Activated T-helper 1 cell treated with anti-CD3 and anti-CD28 coated beads, Interleukin-12 subunit alpha, Interleukin-12 subunit beta, Interleukin-2, Interleukin-4 antibody, amounts not matched to agents 30 ng/mL and 10 ng/mL and 1 ng/mL, durations not matched to agents 14 hours and 24 hours and 36 hours (primary cell): ENCODE measurements at places on chromosomes 1 and 21.

DNA sequence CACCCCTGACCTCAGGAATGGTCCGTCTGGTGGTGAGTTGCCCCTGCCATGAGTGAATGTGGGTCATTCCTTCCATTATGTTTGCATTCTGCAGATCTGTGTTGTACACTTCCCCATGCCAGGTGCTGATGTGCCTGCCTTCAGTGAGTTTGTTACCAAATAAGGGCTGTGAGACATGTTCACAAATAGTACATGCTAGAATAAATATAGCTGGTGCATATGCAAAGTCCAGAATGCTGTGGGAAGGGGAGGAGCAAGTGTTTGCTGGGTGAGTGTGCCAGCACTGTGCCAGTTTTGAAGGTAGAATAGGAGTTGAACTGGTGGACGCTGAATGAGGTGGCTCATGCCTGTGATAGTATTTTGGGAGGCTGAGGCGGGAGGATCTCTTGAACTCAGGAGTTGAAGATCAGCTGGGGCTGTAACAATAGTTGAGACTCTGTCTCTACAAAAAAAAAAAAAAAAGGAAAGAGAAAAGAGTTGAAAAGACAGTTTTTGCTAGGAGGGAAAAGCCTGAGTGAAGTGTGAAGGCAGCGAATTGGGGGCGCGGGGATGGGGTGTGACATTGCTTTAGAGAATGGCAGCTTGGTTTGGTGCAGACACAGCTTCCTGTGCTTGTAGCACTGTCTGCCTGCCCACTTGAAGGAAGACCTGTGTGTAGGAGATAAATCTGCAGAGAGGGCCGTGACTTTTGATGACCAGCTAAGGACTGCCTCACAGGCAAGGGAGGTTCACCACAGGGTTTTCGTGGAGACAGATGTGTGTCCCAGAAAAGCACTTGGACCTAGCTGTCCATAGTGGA lies 61.1 kb downstream of the LGR6 start:
- DNase-seq: no peak

DNA sequence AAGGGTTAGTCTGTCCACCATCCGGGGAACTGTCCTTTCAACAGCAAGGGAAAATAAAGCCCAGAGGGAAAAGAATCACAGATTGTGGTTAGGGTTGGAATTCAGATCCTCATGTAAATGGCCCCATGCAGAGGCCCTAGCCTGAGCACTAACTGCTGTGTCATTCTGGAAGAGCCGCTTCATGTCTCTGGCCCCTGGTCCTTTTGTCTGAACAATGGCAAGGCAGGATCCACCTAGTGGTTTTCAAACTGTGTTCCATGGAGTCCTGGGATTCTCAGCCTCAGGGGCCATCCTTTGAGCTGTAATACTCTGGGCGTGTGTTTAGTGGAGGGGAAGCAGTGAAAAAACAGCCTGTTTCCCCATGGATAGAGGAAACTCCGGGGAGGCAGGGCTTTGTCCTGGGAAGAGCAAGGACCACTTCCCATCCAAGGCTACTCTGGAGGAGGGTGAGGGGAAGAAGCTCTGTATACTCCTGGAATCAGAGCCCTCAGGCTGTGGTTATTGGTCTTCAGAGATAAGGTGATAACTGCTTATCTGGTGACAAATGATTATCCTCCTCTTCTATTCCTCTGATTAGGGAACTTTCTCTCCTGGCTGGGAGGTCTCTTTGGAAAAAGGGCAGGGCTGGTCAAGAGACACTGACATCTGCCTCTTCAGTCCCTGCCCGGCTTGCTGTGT lies 19.2 kb downstream of the PAX7 start:
- no peak for DNase-seq

DNA sequence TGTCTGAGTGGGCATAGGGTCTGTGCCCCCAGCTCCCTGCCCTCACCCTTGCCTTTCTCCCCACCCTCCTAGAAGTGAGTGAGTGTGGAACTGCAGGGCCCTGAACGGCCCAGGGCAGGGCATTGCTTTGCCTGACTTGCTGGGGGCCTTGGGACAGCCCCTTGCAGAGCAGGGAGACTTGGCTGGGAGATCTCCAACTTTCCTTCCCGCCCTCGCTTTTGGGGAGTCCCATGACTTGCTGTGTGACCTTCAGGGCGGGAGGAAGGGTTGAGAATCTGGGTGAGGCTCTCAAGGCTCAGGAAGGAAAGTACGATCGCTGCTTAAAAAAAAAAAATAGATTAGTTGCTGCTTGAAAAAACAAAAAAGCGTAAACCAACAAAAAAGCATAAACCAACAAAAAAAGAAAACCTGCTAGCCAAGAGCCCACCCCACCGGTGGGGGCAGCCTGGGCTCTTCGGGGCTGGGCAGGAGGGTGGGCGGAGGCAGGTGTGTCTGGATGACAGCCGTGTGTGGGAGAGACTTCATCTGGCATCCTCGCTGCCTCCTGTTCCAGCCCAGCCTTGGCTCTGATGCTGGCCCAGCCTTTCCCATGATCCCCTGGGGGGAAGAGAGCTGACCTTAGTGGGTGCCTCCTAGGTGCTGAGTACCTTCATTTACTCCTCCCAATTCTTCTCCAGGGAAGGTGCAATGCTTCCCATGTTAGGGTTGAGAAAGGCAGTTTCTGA lies 6.5 kb downstream of the NBL1 start:
- no peak for DNase-seq

DNA sequence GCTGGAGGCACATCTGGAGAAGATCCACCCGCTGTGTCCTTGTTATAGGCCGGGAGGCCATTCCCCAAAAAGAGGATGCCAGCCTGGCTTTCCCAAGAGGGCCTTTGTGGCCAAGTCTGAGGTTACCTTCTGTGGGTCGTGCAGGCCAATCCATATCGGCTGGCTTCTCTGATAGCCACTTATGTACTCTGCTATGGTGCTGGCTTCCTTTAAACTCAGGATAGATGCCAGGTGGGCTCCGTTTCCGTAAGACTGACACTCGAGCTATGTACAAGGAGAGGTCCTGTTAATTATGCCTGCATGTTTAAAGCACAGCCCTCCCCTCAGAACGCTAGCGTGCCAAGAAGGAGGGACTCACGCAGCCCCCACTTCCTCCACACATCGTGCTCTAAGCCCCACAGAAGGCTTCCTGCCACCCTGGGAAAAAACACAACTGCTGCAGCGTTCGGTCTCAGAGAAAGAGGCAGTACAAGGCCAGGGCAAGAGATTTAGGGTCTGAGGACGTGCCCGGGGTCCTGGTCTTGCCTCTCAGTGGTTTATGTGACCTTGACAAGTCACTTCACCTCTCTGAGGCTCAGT lies 11.6 kb downstream of the REG4 start:
- DNase-seq: no peak

DNA sequence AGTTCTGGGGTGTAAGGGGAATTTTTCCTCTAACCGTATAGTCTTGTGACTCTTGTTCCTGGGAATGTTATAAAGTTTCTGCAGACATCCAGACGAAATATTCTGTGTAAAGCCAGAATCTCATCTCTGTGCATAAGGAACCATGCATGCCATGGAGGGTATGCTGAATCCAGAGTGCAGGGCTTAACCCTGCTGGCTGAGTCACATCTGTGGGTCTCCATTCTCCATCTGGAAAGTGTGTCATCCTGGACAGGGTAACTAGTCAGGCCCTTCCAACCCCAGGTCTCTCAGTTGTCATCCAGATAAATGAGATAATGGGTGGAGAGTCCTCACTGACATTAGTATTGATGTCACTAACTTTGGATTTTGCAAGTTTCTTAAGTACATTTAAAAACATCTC lies 48.8 kb downstream of the ATP5PO start:
- no peak for DNase-seq

- DNase-seq: no peak
These were observed 51.2 kb downstream of the EPHB2 start for GRCh38 chr1:22761821-22762220.

DNA sequence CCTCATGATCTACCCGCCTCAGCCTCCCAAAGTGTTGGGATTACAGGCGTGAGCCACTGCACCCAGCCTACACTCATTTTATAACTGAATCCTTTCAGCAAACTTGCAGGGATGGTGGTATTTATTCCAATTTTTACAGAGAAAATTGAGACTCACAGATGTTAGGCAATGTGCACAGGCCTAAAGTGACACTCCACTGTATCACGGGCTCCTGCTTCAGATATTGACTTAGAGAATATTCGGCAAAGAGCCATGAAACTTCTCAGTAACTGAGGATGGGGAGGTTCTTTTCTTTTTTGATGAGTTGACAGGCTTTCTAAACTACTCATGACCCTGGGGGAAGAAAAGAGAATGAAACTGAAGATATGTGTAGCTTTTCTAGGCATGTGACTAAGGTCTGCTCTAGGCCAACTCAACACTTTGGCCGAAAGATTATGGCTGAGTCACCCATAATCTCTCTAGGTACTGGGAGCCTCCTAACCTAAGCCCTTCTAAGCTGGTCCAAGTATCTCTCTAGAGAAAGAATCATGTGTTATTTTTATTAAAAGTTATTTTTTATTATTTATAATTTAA lies 19.9 kb upstream of the PTCH2 start:
- DNase-seq: no peak

DNA sequence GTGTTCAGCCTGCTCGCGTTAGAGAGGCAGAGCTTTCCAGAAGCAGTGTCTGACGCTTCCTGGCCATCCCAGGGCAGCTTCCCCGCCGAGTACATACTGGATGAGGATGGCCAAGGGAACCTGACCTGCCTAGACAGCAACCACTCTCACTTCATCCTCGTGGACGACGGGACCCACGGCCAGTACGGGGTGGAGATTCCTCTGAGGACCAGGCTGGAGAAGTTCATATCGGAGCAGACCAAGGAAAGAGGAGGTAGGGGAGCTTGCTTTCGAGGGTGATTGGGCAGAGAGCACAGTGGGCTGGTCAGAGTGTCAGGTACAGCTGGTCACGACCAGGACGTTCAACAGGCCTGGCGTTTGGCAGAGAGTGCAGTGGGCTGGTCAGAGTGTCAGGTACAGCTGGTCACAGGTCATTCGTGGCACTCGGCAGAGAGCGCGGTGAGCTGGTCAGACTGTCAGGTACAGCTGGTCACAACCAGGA lies 22.4 kb downstream of the TRPM2 start:
- DNase-seq: no peak

- no peak for DNase-seq
These were observed 32.7 kb downstream of the XCL1 start for GRCh38 chr1:168608796-168609715.

- no peak for DNase-seq
These were observed 44.5 kb upstream of the VAMP3 start for GRCh38 chr1:7726623-7727022.

DNA sequence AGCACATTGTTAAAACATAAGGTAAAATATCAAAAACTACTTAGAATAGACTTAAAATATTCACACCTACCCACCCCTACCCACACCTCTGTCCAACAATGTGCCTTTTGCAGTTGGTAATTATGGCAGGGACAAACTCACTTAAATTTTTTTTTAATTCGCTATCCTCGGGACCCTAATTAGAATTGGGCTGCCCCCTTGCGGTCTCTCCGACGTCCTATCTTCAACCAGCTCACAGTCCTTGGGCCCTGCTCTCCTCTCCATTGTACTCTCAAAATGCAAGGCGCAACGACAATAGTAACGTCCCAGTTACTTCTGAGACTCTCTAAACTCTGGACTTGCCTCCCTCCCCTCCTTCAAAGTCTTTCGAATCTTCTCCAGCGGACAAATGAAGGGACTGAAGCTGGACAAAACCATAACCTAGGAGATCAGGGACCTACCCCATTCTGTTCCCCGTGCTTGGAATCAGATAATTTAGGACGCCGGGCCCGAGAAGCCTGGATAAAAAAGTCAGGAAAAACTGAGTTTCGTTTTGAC lies 1.1 kb upstream of the CIART start:
- DNase-seq: peak; percentile 29

DNA sequence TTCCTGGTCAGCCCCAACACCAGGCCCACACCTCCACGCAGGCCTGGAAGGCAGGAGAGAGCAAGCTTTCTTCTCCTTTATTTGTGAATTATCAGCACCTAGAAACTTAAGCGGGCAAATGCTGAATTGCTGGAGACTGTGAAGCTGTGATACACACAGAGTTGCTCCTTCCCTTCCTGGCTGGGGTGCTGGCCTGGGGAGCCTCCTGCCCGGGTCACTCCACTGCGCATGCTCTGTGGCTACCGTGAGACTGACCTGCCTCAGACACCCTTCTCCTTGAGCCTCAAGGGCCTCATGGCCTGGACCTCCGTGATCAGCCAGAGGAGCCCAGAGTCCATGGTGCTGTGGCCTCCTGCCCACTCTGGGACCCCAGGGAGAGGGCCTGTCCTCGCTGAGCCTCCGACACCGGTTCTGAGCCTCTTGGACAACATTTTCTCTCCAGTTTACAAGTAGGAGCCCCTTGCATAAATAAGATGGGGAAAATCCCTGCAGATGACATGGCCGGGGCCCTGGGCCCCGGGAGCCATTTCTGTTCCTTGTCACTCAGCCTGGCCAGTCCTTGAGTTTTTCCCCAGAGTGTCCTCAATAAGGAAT lies 18.0 kb downstream of the AGPAT3 start:
- DNase-seq: no peak

DNA sequence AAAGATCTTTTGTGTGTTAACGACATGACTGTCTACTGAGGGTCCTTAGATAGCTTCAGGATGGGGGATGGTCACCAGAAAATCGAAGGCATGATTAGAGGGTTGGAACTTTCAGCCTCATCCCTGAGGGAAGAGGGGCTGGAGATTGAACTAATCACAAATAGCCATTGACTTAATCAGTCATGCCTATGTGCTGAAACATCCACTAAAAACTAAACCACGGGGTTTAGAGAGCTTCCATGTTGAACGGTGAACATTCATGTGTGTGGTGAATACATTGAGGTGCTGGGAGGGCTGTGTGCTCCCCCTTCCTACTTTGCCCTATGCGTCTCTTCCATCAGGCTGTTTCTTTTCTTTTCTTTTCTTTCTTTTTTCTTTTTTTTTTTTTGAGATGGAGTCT lies 17.0 kb downstream of the RBP7 start:
- no peak for DNase-seq

- no peak for DNase-seq
These were observed 20.4 kb upstream of the ANGPTL7 start for GRCh38 chr1:11168731-11169130.

GRCh38 chr21:42218836-42219605 lies at the start of gene ABCG1:
Gene ABCG1 (plus strand): TSS chr21:42219140. CDS start chr21:42219263, 123 bp downstream.
- peak; percentile 39 for DNase-seq

GRCh38 chr1:117780687-117781475 lies 148.5 kb downstream of the GDAP2 start:
- no peak for DNase-seq

GRCh38 chr1:163231385-163231784 lies 28.7 kb upstream of the RGS5 start:
- no peak for DNase-seq

DNA sequence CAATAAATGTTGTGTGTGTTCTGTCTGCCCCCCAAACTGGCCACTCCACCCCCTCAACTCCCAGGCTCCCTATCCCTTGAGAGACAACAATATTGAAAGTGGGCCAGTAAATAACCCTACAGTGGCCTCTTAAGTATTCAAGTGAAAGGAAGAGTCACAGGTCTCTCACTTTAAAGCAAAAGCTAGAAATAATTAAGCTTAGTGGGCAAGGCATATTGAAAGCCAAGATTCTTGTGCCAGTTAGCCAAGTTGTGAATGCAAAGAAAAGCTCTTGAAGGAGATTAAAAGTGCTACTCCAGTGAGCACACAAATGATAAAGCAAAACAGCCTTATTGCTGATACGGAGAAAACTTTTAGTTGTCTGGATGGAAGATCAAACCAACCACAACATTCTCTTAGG lies 158.4 kb downstream of the GABPA start:
- no peak for DNase-seq
